ENCODE measurements at places on chromosomes 5 and 9.

DNA sequence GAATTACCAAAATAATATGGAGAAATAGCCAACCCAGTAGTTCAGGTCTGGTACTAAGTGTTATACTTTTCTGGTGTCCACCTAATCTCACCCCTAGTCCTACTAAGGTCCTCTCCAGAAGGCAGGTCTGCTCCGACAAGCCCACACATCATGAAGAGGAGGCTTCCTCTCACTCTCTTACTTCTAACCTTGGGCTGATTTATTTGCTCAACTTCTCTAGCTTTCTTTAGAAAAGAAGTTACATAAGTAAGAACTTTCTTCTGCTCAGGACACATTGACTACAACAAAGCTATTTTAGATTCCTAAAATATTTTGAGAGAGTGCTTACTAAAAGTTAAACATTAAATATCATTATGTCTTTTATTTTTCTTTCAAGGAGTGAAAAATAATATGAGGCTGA lies 329.7 kb upstream of the NREP start:
- DNase-seq = no peak

GRCh38 chr9:27341545-27342294 lies 44.8 kb upstream of the EQTN start:
- DNase-seq = no peak

DNA sequence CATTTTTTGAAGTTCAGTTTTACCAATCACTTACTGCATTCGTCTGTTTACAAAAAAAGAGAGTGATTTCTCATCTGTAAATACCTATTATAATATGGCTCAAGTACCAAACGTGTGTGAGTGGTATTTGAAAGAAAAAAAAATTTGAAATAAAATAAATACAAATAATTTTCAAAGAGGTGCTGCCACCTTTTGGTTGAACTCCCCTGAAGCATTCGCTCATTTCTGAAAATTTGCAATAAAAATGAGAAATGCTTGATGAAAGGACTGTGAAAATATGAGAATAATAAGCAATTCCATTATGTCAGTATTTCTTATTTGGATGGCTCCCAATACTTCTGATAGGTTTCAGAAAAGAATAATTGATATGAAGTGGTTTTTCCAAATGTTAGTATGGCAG lies 409.9 kb downstream of the CTNND2 start:
- no peak for DNase-seq

- no peak for DNase-seq
Observed at GRCh38 chr5:140828362-140828737, 590 bp downstream of the PCDHA6 start.

GRCh38 chr9:134208310-134208841 lies 44.0 kb upstream of the RNU6ATAC start:
- no peak for DNase-seq

GRCh38 chr9:133125941-133126696 lies 5.1 kb upstream of the RALGDS start:
- DNase-seq = no peak

GRCh38 chr9:92607773-92608172 lies 62.2 kb downstream of the IPPK start:
- DNase-seq = peak; percentile 17

GRCh38 chr9:131266266-131267229 lies 9.8 kb downstream of the FAM78A start:
- DNase-seq = no peak

GRCh38 chr9:129282272-129282671 lies 104.2 kb upstream of the IER5L start:
- no peak for DNase-seq

DNA sequence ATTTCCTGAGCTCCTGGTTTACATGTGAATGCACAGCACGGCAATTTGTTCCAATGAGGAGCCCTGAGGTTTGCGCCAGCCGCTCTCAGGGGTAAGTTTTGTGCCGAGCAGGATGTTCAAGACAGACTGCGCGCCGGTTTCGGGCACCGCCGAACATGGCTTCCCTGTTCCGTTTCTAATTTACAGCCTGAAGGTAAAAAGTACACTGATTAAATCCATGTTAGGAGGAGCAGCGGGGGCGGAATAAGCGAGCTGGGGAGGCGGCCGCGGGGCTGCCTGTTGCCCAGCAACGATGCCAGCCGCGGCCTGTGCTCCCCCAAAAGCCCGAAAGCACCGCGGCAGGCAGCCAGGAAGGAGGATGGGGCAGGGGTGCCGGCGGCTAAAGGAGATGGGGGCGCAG lies 6.4 kb downstream of the SOWAHA start:
- peak; percentile 54 for DNase-seq

DNA sequence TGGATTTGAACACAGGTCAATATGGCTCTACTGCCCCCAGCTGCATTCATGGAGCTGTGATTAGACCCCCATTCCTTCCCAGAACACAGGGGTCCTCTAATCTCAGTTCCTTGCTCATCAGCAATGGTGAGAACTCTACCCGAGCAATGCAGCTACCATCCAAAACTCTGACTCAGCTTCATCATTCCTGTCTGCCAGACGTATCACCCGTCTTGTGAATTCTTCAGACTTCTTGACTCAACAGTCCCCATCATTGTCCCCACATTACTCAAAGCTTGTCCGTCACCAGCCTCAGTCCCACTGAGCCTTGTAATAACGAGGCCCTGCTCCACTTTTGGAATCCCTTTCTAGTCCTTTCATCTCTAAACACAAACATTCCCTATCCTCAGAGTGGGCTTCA lies 36.3 kb upstream of the STX17 start:
- DNase-seq = no peak

All from hippocampal formation (tissue), 2 donors.